Lung microvascular endothelial cell (primary cell): ENCODE measurements at places on chromosomes 4 and X.

GRCh38 chr4:78659264-78659663 lies 107.7 kb downstream of the ANXA3 start:
- DNase-seq = peak; percentile 65

DNA sequence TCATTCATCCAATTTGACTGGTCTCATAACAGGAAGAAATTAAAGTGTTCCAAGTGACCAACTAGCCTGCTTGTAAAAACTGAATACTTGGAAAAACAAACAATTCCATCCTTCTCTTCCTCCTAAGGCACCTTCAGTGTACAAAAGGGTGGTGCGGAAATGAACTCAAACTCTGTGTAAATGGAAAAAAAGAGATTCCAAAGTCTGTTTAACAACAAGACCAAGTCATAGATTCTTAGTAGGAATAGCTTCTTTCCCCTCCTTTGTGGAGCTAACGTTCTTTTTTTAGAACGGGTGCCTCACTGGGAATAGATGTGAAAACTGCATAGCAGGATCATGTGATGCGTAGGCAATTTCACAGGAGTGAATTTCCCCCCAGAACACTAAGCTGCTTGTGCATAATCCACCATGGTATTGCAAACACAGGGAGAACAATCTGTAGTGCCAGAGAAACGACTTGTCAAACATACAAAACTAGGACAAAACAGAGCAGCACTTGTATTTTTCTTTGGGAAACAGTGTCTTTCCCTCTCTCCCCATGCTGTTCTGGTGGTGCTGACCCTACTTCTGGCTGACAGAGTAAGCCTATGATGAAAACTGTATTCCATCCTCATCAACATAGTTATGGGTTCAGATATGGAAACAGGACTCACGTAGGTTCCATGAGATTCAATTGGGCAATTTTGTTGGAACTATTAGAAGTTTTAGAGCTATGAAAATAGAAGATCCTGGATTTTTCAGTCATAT lies 13.2 kb upstream of the SOD3 start:
- DNase-seq = no peak

DNA sequence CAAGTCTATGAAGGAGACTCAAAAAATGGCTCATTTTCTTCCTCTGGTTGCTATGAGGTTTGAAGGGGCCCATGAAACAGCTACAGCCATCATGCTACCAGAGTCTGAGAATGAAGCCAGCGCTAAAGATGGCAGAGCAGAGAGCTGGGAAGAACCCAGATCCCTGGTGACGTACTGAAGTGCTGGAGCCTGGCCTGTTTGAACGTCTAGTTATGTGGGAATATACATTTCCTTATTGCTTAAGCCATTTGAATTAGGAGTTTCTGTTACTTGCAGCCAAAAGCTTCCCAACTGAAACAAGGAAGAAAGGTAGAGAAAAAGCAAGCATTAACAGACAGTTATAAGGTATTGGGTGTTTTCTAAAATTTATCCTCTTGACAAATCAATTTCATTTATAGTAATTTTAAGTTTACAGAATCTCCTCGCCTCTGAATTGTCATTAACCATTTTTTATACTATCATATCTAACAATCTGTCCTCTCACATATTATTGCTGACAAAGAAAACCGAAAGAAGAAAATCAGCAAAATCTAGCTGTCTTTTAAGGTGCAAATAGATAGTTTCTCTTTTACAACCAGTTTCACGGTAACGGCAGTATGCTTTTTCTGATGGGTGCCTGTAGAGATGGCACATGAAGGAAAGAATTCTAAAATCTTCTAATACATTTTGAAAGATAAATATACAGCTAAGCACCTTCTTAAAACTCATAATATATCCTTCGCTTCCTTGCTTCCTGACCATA lies 8.9 kb upstream of the COQ2 start:
- no peak for DNase-seq

- DNase-seq = no peak
These were observed 260.2 kb downstream of the IL1RAPL1 start for GRCh38 chrX:28847423-28847822.

- DNase-seq = no peak
These were observed 47.5 kb downstream of the TBC1D14 start for GRCh38 chr4:6957148-6957520.
